ENCODE measurements at places on chromosomes 3 and 15.

GRCh38 chr15:51311510-51311909, 26.9 kb downstream of the CYP19A1 start:
- no peak for DNase-seq

DNA sequence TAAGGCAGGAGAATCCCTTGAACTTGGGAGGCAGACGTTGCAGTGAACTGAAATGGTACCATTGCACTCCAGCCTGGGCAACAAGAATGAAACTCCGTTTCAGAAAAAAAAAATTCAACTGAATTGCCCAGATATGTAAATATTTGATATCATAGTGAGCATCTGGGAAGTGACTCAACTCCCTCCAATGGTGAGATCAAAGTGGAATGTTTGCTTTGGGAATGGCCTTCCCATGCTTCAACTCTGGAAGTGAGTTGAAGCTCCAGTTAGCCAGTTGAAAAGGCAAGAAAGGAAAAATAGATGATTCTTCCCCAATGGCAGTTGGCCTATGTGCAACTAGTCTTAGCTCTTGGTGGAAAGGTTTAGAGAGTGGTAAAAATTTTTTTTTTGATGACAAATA, 131.6 kb upstream of the CMC1 start:
- no peak for DNase-seq

DNA sequence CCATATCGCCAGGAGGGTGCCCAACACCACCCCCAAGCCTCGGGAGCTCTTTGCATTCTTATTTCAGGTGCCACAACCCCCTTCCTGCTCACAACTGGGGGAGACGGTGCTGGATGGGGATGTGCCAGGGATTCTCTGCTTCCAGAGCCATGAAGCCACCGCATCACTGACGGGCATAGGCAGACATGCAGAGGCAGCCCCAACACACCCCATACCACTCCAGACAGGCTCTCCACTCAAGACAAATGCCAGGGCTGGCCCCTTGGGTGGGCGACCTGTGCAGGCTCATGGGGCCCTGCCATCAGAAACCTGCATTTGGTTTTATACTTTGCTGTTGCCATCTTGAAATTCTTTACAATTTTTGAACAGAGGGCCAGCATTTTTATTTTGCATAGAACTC, 27.0 kb upstream of the TRPM1 start:
- DNase-seq, result no peak

- no peak for DNase-seq
Measured at GRCh38 chr15:37586011-37586583, 348.3 kb upstream of the TMCO5A start.

DNA sequence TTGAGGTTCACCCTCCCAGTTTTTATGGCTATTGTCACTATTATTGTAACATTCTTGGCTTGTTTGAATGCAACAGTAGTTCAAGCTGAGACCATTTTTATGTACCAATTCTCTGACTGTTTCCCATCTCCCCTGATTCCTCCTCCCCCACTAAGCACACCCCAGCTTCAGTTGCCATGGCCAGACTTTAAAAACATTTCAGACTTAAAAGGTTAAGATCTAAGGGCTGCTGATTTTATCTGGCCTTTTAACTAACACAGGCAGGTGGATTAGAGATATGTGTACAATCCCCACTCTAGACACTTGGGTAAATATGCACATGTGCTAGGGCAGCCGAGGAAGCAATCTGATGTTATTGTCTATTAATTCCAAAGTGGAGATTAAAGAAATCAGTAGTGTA, 386.3 kb upstream of the NR2F2 start:
- DNase-seq, result no peak

DNA sequence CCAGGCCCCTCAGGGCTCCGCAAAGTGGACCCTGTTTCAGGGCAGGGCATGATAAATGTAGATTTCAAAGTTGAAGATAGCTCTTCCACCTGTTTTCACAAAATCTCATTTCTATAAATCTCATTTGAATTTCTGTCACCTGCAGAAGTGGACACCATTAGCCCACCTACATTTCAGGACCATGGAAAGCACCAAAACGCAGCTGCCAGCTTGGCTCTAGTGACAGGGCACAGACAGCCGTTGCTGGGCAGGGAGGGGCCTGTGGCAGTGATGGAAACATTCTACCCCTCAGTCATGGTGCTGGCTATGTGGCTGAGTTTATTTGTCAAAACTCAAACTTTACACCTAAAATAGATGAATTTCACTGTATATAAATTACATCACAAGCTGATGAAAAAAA, 40.4 kb downstream of the PRR23E start:
- no peak for DNase-seq

DNA sequence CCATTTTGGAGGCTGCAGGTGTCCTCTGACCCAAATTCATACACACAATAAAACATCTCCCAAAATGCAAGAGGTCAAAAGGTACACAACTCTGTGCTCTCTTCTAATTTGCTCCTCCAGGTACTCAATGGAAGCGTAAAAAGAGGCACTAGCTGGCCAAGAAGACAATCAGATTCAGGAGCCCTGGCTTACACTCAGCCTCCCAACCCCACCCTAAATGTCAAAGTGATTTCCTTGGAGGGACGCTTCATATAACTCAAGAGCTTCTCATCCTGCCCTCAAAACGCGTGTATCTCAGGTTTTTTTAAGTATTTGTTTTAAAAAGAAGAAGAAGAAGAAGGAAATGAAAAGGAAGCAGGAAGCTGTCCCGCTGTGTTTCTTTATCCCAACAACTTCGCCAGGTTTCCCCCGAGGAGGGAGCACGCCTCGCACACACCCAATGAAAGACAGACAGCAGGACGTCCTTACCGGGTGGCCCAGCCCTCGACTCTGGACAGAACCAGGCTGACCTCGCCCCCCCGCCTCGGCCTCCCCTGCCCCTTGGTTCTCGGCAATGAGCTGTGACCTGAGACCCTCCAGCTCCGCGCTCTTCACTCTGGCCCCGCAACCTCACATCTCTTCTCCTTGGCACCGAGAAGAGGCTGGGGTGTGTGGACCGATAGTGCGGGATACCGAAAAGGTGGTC, 620.7 kb upstream of the ZNF385D start:
- no peak for DNase-seq

DNA sequence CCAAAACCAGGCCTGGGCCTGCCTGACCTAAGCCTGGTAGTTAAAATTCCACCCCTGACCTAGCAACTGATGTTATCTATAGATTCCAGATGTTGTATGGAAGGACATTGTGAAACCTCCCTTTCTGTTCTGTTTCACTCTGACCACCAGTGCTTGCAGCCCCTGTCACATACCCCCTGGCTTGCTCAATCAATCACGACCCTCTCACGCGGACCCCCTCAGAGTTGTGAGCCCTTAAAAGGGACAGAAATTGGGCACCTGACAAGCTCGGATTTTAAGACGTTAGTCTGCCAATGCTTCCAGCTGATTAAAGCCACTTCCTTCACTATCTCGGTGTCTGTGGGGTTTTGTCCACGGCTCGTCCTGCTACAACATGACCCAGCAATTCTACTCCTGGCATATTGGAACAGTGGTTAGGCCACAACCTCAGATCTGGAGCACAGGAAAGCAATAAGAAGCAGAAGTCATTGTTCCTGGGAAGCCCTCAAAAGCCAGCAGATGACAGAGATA, 36.7 kb upstream of the LHFPL4 start:
- DNase-seq, result no peak

DNA sequence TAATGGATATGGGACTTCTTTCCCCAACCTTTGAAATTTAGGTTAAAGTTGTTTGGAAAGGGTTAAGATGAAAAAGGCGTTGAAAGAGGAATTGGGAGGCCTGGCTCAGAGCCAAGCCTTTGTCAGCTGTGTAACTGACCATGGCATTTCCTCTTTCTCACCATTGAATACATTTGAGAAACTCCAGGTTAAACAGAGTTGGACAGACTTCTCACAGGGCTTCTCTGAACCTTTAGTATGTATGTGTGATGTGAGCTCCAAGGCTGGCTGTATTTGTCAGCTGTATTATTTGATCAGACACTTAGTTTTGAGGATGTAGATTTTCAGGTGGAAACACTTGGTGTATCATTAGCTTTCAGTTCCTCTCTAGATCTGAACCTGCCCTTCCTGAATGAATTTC, 136.4 kb upstream of the GOLGA6L4 start:
- DNase-seq, result no peak

GRCh38 chr15:42148808-42149492, 7.5 kb downstream of the PLA2G4F start:
- DNase-seq, result no peak

DNA sequence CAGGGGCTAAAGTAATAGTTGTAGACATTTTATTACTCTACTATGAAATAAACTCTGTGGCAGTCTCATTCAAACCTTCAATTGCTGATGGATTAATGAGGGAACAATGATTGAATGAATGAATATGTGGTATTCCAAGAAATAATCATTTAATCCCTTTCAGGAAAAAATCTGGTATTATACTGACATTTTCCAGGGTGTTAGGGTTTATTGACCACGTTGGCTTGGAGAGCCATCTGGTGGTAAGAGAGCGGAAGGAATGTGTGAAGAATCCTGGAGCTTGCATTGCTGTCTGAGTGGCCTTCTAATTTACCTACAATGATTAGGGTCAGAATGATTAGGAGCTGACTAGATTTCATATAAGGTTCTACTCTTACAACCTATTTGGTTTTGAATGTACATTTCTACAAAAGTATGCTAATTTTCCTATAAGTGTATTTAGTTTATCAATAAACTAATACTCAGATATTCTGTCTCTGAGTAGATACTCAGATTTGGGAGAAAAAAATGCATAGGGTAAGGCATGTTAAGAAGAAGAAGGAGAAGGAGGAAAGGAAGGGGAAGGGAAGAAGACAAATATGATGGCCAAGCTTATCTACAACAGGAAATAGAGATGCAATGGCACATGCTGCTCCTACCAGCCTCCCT, 249.9 kb downstream of the ROBO1 start:
- DNase-seq, result no peak

GRCh38 chr3:99505200-99505599, 133.2 kb upstream of the COL8A1 start:
- no peak for DNase-seq

GRCh38 chr15:71650603-71651002, 159.8 kb upstream of the NR2E3 start:
- DNase-seq, result no peak

DNA sequence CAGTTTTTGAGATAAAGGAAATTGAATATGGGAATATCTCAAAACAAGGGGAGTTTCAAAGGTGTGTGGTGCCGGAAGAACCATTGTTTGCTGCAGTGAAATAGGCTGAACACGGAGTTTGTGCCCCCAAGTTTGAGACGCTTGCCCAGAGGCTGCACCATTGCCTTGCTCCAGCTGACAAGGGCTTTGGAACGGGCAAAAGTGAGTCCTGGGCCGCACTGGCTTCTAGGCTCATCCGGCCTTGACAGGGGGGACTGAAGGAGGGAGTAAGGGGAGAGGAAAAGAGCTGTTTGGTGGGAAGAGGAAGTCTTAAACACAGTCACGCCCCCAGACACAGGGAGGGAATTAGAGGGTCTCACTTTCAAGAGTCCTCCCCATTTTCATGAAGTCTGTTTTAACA, 269.9 kb downstream of the FAM43A start:
- DNase-seq, result no peak

- DNase-seq, result no peak
Measured at GRCh38 chr3:141094790-141095545, 43.8 kb downstream of the SPSB4 start.

- no peak for DNase-seq
Measured at GRCh38 chr15:62742409-62743171, 300.0 kb upstream of the TPM1 start.

GRCh38 chr3:119600732-119601131, 3.0 kb downstream of the PLA1A start:
- no peak for DNase-seq

- DNase-seq, result no peak
Measured at GRCh38 chr3:23421811-23422516, 218.8 kb downstream of the UBE2E2 start.

GRCh38 chr15:31483053-31483985, 156.7 kb downstream of the KLF13 start:
- no peak for DNase-seq

DNA sequence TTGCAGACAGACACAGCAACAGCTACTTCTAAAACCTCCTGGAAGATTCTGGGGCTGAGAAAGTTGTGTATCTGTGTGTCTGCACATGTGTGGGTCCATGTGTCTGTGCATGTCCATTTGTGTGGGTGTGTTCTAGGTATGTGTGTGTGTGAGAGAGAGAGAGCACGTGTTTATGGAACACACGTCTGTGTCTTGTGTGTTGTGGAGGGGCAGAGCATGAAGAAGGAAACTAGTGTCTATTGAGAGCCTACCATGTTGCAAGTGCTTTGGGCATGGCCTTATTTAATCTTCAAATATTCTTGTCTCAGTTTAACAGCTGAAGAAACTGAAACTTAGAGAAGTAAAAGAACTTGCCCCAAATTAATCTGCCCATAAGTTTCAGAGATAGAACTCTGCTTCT, 327.5 kb downstream of the UACA start:
- no peak for DNase-seq

Measured in bone marrow (tissue), 2 donors.